Stimulated activated CD4-positive, alpha-beta T cell treated with anti-CD3 and anti-CD28 coated beads, Interleukin-4, amount 100 ng/mL, for 4 hours (primary cell): ENCODE measurements at places on chromosomes 2 and 18.

DNA sequence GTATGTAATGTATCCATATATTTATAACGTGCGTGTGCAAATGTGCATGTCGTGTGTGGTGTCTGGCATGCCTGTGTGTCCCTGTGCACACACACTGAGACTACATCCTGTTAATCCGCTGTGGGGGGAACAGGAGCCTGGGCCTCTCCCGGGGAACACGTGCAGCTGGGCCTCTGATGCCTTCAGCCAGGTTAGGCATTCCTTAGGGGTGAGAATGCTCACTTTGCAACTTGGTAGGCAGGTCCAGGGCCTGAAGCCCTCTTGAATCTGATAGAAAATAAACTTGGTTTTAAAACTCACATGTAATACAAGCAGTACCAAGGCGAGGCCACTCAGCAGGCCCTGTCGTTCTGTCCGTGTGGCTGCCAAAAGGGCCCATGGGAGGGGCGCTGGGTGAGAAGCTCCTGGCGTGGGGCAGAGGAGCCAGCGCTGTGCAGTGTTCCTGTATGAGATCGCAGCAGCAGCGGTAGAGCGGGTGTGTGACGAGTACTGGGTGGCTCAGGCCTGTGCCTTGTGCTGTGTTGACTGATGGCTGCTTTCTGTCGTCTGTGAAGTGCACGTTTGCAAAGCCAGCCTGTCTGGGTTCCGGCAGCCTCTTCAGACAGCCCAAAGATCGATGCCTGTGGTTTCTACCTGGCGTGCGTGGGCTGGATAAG is 16.2 kb downstream of the SALL3 start:
- no peak for DNase-seq

DNA sequence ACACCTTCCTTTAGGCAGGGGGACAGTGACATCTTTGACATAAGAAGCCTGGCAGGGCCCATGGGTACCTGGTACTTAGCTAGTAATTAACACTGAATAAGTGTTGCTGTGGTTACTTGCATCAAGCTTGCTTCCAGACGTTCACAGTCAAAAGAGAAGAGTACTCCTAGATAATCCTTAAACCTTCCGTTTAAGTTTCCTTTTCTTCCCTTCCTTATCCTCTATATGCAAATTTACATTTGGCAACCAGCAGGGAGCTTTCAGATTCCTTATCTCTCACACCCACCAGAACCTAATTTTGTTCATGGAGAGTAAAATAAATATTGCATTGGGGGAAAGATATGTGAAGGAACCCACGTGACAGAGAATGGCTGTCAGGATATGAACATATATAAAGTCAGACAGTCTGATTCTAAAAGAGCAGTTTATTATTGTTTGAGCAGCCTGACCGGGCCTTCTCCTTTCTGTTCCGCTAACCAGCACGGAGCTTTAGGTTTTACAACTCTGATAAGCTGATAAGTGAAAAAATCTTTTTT is 7.8 kb upstream of the RAB31 start:
- DNase-seq: no peak

DNA sequence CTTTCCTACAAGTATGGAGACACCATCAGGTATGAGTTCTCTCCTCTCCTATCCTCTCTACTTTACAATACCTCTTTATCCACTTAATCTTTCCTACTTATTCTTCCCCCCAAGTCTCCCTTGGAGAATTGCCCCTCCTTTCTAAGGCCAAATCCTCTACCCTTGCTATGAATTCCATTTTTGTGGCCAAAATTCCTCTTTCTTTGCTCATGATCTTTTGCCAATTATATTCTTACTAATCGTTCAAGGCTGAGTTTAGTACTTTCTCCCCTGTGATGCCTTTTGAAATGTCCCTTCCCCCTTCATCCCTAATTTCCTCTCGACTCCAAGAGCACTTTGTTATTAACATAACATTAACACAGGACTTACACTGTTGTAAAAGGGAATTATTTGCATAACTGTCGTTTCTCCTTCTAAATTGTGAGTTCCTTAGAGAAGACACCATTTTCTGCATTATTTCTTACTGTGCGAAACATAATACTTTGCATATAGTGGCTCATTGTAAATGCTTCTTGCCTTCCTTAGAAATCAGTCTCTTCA is 133.4 kb downstream of the KCTD1 start:
- no peak for DNase-seq

- DNase-seq: no peak
Measured at GRCh38 chr2:112916625-112917247, 5.8 kb downstream of the IL37 start.

DNA sequence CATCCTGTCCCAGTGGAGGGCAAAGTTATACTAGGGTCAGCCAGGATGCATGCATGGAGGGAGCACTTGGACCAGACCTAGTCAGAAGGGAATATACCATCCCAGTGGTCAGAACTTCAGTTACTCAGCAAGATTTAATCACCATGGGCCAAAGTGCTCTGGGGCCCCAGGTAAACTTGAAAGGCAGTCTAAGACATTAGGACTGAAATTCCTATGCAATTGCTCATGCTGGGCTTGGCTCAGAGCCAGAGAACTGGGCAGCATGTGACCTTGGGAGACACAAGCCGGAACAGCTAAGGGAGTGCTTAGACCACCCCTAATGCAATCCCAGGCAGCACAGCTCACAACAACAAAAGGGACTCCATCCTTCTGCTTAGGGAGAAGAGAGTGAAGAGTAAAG is 401.3 kb downstream of the KCNJ3 start:
- no peak for DNase-seq

GRCh38 chr2:49265471-49265870 is 111.2 kb upstream of the FSHR start:
- DNase-seq: no peak

DNA sequence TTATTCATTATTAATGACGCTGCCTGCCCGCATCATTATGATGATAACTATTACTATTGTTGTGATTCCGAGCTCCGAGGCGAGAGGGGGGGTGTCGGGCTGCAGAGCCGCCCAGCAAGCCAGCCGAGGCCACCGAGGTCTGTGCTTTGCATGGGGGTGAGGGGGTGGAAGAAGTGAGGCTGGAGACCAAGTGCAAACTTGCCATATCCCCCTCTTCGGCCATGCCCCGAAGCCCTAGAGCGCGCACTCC is 3.6 kb downstream of the BCL11A start:
- no peak for DNase-seq

DNA sequence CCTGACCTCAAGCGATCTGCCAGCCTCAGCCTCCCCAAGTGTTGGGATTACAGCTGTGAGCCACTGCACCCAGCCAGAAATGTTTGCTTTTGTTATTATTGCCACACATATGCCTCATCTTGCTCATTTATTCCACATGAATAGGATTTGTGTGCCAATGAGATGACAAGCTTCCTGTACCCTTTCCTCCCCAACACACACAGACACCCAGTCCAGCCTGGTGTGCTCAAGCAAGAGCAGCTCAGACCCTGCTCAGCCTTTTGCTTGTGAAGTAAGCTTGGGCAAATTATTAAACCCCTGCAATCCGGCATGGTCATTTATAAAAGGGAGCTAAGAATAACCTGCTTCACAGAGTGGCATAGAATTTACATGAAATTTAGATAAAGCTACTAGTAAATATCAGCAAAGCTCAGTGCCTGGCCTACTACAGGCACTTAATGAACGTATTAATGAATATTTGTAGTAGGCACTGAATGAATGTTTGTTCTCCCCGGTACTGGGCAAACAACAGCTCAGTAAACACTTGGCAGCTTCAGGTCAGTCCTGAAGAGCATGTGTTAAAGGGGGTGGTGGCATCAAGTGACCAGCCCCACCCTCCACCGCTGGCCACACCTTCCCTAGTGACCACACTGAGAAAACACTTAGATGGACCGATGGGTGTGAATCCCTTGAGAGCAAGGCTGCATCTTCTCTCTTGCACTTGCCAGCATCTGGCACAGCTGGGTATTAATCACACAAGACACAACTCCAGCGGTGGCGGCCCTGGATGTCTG is 280.2 kb downstream of the SRBD1 start:
- no peak for DNase-seq

GRCh38 chr2:190512539-190513095 is 21.9 kb downstream of the NEMP2 start:
- no peak for DNase-seq

DNA sequence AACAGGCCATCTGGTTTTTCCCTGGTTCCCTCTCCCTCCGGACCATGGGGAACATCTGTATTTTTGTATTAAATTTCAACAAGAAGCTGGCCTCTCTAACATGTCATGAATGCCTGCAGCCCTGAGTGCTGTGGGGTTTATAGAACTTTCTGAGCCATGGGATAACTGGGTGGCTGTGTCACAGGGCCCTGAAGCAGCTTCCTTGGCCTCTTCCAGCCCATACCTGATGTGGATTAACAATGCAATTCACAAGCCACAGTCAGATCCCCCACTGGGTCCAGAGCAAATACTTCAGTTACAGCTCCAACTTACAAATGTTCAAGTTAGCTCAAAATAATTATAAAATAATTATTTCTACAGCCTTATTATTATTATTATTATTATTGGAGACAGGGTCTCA is 307.8 kb upstream of the CELF4 start:
- no peak for DNase-seq

DNA sequence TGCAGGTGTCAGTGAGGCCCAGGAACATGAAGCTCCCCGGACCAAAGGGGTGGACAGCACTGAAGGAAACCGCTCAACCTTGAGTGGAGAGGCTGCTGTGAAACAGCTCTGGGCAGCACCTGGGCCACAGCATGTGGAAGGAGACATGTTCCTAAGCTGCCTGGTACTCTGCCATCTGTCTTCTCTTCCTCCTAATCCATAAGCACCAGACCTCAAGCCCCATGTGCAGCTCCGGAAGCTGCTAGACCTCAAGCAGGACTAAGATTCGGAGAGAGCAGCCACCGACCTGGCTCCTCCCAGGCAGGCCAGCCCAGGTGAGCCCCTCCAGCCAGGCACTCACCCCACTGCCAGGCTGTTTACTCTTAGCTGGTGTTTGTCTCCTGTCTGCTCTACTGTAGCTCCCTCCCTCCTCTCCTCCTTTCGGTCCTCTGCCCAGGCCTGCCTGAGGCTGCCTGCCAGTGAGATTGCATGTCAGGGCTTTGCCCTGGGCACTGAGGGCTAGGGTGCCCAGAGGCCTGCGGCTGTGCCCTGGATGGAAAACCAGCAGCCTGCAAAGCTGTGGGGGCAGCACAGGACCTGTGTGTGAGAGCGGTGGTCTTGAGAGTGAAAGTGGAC is 53.7 kb downstream of the BCL11A start:
- DNase-seq: no peak

DNA sequence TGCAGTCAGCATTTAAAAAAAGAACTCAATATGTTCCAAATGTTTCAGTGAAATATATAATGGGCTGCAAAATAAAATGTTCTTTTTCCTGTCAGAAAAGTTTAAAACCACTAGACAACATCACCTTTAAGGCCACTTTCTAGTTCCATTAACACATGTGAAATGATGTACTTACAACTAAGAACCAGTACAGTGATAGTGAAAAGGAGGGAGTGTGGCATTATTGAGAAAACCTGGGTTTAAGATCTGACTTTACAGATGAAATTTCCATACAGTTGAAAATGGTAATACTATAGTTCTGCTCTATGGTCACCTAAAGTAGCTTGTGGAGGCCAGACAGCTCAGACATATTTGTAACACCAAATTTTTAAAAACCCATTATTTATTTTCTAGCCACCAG is 14.7 kb downstream of the MEX3C start:
- no peak for DNase-seq

DNA sequence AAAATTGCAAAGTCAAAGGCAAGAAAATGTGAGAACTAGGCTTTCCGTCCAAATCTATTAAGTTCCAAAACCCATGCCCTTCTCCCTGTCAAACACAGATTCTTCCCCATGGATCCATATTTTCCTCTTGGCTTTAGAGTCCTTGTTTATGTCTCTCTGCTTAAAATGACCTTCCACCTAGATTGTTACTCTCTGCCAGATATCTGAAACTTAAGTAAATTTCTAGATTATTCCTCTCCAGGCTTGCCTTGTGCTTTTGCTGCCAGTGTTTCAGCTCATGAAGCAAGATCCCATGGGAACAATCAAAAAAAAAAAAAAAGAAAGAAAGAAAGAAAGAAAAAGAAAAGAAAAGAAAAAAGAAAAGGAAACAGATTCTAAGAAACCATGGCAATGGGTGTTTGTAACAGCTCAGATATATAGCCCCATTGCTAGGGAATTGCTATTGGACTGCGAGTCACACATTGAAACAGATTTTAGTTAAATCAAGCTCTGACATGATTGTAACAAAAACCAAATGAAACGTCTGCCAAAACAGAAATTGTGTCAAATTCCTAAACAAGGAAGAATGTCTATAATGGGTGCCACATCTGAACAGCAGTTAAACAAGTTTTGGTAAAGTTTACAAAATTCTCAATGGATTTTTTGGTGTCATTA is 660.7 kb upstream of the CNTNAP5 start:
- DNase-seq: no peak

DNA sequence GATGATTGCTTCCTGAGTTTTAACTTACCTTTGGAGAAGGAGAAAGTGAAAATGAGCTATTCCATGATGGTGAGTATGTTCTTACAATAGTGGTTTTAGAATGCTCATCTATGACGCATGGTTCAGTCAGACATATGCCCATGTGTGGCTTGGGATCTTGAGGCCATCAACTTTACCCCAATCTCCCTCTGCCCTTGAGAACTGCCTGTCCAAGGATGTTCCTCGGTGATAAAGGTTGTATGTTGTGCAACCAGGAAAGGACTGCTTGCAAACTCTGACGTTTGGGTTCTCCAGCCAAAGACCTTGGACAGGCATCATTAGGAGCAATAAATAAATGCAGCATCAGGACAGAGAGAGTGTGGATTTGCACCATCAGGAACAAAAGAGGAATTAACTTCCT is 165.0 kb downstream of the ZEB2 start:
- DNase-seq: no peak

DNA sequence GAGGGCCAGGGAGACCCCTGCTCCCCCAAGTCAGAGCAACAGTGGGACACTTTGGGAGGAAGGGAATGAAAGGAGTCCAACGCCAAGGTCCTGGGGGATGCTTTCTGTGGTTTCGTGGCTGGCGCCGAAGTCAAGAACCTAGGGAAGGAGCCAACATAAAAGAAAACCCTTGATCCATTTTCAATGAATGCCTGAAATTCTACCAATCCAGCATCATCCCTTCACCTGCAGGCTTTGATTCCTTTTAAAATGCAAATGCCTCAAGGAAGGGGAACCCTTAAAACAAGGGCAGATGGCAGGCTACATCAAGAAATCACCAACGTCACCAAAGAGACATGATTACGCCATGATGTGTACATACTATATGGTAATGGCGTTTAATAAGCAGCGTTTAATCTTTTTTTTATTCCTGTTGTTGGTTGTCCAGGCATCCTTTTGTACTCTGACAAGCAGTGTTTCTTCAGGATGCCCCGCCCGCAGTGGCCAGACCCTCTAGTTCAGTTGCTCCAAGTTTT is 123.3 kb upstream of the SLC1A4 start:
- DNase-seq: no peak

DNA sequence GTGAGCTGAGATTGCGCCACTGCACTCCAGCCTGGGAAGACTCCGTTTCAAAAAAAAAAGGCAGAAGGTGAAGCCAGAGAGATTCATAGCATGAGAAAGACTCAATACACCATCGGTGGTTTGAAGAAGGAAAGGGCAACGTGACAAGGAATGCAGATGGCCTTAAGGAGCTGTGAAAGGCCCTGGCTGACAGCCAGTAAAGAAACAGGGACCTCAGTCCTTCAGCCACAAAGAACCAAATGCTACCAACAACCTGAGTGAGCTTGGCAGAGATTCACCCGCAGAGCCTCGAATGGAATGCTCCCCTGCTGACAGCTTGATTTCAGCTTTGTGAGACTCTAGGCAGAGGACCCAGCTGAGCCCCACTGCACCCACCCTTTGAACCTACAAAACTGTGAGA is 154.9 kb upstream of the NDUFV2 start:
- no peak for DNase-seq
